ENCODE measurements at places on chromosomes 5 and 9. TPM values are rescaled to one million over a fixed set of nuclear protein-coding genes. Genes with fewer than 3 reads are reported as not detected.

Gene OTP
- not detected for polyA plus RNA-seq

Gene SYNPO
- polyA plus RNA-seq = 129 TPM

Gene SPOCK1
- 23.6 TPM for polyA plus RNA-seq

Gene LTC4S
- 20.0 TPM for polyA plus RNA-seq

- no peak for DNase-seq
Observed at GRCh38 chr9:19875291-19875920, 86.6 kb upstream of the SLC24A2 start.

DNA sequence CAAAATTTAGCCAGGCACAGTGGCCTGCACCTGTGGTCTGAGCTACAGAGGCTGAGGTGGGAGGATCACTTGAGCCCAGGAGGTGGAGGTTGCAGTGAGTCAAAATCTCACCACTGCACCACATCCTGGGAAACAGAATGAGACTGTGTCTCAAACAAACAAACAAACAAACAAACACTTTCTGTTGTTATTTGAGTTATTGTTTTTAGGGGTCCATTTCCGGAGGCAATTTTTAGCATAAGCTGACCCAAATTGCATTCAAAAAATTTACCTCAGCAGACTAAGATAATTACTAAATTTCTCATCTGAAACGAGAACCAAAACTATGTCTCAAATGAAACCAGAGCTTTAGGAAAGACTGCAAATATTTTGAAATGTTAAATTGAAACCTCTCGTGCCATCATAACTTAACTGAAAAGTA is 1485.1 kb downstream of the EFNA5 start:
- no peak for DNase-seq

DNA sequence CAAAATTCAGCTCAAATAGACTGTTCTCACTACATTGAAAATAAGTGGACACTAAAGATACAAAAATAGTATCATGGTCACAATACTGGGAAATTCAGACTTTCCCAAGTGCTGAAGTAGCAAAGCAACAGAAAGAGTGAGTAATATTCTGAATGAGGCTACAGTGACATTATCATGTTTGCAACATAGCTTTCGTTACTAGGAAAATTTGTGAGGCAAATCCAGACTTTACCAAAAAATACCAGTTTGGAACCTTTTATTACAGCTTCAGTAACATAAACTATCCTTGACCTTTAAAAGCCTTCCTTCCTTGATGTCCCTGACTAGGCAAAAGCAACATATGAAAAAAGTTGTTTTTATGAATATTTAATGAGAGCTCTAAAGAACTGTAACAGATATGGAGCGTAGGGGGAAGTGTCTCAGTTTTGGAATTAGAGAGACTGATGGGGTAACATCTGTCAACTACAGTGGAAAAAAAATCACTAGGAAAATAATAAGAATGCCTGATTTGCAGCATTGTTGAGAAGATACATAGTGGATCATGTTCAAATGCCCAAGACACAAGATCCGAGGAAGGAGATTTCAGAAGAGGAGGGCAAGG is 312.9 kb downstream of the ADGRV1 start:
- DNase-seq = no peak

- peak; percentile 29 for DNase-seq
Observed at GRCh38 chr9:123339666-123340510, 16.1 kb upstream of the CRB2 start.

DNA sequence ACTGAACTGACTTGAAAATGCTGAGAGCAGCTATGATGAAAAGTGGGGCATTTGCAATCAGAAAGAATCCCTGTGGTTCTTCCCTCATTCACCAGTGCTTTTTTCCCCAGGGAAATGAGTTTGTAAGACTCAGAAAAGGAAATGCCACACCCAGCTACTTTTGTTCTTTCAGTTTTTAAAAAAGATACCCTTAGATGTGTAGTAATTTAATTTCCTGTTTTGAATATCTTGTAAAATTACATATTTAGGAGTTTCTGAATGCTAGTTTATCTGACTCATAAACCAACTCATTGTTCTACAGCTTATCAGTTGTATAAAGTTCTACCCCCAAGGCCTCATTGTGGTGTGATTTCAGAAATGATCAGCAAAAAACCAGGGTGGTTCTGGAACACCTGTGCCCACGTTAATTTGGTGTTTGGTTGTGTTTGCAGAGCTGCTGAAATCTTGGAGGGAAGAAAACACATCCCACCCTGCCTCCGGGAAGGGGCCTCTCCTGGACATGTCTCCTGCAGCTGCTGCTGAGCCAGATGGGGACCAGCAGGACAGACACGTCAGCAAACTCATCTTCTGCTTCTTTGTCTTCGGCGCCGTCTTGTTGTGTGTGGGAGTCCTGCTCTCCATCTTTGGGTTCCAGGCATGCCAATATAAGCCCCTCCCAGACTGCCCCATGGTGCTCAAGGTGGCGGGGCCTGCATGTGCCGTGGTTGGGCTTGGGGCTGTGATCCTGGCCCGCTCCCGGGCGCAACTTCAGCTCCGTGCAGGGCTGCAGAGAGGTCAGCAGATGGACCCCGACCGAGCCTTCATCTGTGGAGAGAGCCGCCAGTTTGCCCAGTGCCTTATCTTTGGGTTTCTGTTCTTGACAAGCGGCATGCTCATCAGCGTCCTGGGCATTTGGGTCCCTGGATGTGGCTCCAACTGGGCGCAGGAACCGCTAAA is 2.8 kb downstream of the TMEM171 start:
- no peak for DNase-seq

DNA sequence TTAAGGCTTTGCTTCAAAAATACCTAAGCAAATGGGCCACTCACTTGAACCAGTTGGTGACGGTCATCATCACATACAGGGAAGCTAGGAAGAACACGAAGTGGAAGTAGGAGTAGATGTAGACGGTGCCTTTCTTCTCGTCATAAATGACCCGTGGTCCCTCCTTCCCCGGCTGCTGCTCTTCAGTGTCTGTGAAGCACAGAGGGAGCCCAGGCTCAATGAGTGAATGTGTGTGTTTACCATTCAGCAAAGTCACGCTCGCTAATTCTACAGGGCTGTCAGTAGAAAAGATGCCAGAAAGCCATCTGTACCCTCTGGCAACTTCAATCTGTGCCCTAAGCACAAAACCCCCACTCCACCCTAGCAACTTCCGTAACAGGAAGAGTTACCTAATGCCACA is 109.8 kb downstream of the SERINC5 start:
- DNase-seq = no peak

- DNase-seq = no peak
Observed at GRCh38 chr5:105218018-105218417, 1655.4 kb upstream of the NUDT12 start.

- DNase-seq = no peak
Observed at GRCh38 chr9:18566121-18566520, 92.2 kb downstream of the ADAMTSL1 start.
